ENCODE measurements at places on chromosomes 2 and 18.

DNA sequence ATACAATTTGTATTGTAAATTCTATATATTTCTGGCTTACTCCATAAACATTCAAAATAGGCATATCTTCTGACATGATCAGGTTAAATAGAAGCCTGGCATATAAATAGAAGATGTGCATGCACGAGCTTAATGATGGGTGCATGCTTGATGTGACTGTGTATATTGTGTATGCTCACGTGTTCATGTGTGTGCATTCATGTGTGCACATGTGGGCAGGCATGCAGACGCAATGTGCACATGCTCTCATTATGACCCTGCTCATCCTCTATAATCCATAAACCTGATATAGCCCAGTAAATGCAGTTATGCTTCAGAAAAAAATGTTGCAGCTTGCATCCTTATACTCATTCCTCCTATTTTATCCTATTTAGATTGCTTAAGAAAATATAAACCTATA, 29.2 kb downstream of the RAB27B start:
- DNase-seq = no peak

DNA sequence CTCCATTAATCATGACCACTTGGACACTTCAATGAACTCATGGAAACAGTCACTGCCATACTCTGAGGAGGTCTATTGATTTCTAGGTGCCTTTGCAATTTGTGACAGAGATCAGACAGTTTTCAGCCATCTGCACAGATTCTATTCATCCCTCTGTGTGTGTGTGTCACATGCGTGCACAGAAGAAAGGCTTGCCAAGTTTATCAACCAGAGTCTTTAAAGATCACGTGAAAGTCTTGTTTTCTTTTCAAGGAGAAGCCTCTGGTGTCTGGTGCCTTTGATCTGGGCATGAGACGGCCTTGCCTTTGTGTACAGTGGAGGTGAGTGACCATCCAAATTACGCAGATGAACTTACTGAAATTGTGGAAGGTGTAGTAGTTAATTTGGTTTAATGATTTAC, 164.2 kb downstream of the VAPA start:
- DNase-seq = no peak

- DNase-seq = no peak
Observed at GRCh38 chr2:196565106-196565765, 74.3 kb upstream of the CCDC150 start.

- DNase-seq = no peak
Observed at GRCh38 chr2:86087936-86088850, 17.5 kb downstream of the POLR1A start.

- DNase-seq = no peak
Observed at GRCh38 chr2:140550821-140551220, 1580.0 kb downstream of the LRP1B start.

DNA sequence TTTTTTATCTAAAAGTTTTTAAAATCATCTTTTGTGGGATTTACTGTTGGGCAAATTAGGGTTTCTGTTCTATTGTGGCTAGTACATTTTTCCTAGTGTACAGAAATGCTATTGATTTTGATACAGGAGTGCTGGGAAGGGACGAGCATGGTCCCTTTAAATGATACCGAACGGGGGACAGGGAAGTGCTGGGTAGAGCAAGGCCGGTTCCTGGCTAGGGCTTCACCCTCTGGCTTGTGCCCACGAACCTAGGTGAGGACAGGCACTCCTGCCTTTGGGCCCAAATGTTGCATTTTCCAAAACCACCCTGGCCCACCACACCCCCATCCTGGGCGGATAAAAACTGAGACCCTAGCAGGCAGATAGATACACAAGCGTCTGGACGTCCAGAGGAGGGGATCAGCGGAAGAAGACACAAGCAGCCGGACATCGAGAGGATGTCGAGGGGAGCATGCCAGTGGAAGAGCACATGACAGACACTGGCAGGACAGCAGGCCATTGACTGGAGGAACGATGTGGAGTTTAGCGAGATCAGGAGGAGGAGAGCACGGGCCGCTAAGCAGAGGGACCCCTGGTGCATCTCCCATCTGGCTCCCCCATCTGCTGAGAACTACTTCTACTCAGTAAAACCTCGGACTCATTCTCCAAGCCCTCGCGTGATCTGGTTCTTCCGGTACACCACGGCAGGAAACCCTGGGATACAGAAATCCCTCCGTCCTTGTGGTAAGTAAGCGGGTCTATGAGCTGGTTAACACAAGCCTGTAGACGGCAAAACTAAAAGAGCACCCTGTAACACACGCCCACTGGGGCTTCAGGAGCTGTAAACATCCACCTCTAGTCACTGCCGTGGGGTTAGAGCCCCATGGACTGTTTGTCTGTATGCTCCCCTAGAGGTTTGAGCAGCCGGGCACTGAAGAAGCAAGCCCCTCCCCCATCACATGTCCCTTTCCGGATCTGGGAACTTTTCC, 13.5 kb upstream of the CALCRL start:
- DNase-seq = no peak

GRCh38 chr2:124319577-124319976, 294.5 kb downstream of the CNTNAP5 start:
- no peak for DNase-seq

GRCh38 chr2:236177604-236177966, 9.4 kb upstream of the GBX2 start:
- DNase-seq = no peak

- no peak for DNase-seq
Observed at GRCh38 chr2:113120861-113121260, 6.5 kb upstream of the IL1RN start.

GRCh38 chr2:143466391-143466790, 337.2 kb downstream of the ARHGAP15 start:
- no peak for DNase-seq

GRCh38 chr2:207394812-207395534, 134.8 kb upstream of the CREB1 start:
- peak; percentile 50 for DNase-seq

DNA sequence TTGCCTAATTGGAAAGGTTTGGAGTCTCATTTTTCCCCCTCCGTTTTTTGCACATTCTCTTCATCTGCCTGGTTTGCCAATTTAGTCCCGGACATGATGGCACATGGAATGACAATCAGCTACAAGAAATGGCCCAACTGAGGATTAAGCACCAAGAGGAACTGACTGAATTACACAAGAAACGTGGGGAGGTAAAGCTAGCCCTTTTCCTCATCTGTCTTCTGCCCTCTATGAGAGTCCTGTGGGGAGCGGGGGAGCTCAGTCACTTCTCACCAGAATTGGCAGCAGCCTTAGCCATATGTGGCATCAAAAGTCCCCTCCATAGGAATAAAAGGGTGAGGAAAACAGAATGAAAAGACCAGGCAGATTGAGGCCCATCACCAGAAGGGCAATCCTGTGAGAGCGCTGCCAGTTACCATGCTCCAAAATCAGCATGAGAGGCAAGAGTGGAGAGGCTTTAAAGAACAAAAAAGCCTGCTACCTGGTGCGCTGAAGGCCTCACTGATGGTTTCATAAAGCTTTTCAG, 11.6 kb downstream of the ATG16L1 start:
- no peak for DNase-seq

- DNase-seq = peak; percentile 84
Observed at GRCh38 chr2:74690571-74690970, 36.5 kb downstream of the SEMA4F start.

GRCh38 chr2:9610781-9611548, 19.8 kb downstream of the YWHAQ start:
- no peak for DNase-seq
